Cardiac fibroblast (primary cell): ENCODE measurements at places on chromosomes 2 and 18.

DNA sequence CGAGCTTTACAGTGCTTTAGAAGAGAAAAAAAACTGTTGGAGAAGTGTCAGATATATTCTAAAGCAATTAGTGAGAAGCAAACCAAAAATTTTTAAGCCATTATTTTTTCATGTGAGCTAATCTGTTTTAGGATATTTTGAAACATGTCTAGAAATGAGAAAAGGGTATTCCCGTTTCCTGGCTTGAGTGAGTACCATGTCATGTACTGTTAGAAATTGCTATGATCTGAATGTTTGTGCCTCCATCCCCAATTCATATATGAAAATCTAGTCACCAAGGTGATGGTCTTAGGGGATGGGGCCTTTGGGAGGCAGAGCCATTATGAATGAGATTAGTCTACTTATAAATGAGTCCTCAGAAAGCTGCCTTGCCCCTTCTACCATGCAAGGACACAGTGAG, 493.3 kb upstream of the GCFC2 start:
- no peak for DNase-seq

DNA sequence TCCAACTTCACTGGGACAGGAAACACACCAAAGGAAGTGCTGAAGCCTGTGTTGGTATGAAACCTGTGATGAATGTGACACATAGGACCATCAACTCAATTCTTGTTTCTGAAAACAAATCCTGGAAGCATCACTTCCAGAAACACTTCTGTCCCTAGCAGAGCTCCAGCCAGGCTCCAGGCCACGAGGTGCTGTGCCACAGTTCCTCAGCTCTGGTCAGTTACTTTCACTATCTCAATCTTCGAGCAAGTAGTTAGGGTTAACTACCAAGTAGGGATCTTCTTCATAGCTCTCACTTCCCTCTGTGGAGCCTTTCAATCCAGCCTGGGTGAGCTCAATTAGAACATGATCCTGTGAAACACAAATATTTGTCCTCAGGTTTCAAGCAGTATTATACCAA, 3.6 kb upstream of the LCT start:
- peak; percentile 40 for DNase-seq

- DNase-seq: no peak
Observed at GRCh38 chr2:234029150-234029733, 21.3 kb upstream of the SPP2 start.

DNA sequence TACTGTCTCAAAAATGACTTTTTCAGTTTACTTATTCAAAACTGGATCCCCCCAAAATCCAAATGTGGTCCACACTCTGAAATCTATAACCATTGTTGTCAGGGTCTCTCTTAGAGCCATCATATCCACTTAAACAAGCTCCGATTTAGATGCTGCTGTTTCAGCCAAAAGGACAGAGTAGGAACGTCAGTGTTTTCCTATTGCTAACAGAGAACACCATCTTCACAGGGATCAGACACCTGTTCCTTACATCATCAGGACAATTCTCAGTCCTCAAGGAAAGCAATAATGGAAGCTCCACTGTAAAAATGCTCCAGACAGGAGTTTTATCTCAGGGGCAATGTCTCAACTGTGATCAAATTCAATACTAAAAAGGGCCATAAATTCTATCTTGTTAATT, 155.4 kb downstream of the STK39 start:
- DNase-seq: no peak

DNA sequence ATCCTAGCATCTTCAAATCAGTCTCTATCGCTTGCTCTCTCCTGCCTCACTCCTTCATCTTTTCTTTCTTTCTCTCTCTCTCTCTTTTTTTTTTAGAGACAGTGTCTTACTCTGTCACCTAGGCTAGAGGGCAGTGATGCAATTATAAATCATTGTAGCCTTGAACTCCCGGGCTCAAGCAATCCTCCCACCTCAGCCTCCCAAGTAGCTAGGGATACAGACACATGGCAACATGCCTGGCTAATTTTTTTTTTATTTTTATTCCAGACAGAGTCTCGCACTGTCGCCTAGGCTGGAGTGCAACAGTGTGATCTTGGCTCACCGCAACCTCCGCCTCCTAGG, 10.6 kb upstream of the SLC66A3 start:
- DNase-seq: no peak

GRCh38 chr2:29525921-29526320, 395.5 kb downstream of the ALK start:
- no peak for DNase-seq

DNA sequence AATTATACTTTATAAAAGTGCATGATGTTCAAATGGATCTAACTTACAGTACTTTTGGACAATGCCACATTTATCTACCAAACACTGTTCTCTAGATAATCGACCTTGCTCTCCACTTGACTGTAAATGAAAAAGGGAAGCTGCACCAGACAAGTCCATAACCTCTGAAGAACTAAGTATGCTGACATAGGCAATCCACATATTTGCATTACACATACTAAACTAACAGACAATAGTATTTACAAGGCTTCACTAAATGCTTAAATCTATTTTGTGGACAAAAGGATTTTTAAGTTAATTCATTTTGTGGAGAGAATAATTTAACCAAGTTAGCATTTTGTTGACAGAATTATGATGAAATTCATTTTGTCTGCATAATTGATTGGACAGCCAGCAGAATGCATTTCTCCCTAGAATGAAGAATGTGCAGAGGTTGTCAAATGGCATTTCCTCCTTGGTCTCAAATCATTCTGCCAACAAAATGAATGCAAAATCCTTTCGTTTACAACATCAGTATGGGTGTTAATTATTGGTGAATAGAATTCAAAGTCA, 520.9 kb downstream of the CPS1 start:
- no peak for DNase-seq

DNA sequence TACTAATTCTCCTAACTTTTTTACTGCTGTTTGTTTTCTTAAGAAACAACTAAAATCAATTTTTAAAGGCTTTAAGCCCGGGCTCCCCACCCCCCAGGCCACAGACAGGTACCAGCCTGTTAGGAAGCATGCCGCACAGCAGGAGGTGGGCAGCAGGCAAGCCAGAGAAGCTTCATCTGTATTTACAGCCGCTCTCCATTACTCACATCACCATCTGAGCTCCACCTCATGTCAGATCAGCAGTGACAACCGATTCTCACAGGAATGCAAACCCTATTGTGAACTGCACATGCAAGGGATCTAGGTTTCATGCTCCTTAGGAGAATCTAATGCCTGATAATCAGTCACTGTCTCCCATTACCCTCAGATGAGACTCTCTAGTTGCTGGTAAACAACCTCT, 517.0 kb downstream of the NRXN1 start:
- DNase-seq: no peak

GRCh38 chr2:12168791-12169388, 422.5 kb downstream of the LPIN1 start:
- peak; percentile 88 for DNase-seq

GRCh38 chr2:10438688-10439087, 9.4 kb downstream of the ODC1 start:
- no peak for DNase-seq

DNA sequence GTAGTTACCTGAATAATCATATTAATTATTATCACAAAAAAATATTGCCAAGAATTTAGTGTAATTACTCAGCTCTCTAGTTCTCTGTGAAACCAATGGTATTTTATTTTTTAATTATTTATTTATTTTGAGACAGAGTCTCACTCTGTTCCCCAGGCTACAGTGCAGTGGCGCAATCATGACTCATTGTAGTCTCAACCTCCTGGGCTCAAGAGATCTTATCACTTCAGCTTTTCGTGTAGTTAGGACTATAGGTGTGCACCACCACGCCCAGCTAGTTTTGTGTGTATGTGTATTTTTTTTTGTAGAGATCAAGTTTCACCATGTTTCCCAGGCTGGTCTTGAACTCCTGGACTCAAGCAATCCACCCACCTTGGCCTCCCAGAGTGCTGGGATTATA, 440.4 kb upstream of the CDH20 start:
- DNase-seq: peak; percentile 88

DNA sequence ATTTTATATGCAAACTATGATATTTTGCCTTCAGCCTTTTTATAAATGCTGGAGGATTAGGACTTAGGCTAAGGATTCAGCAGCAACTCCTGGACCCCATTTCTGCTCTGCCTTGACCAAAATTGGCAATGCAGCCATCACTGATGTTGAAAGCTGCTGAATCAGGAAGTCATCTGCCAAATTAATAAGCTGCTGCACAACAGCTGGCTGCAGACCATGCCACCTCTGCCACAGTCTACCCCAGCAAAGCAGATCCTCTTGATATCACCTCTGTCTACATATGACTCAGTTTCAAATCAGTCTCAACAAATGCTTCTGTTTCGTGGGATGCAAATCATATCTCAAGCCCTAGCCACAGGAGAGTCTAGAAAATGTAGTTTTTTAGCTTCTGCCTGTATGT, 7.1 kb upstream of the SOS1 start:
- DNase-seq: peak; percentile 59
